ENCODE measurements at places on chromosomes 4 and X. TPM values are rescaled to one million over a fixed set of nuclear protein-coding genes. Genes with fewer than 3 reads are reported as not detected.

- no peak overlapping the region for H3K27ac ChIP-seq
- H3K4me3 ChIP-seq = no peak overlapping the region
- H3K36me3 ChIP-seq = no peaks in the 10 kb centered on the region
Observed at GRCh38 chr4:64156253-64156652, 253.0 kb downstream of the TECRL start.

ENAM gene
- not detected for total RNA-seq

DRP2 gene
- not detected for total RNA-seq

GRCh38 chrX:69131886-69132285 is 33.4 kb downstream of the PJA1 start:
- no peaks in the 10 kb centered on the region for H3K36me3 ChIP-seq
- DNase-seq = no peak
- H3K27me3 ChIP-seq = no peaks in the 10 kb centered on the region
- peaks cover 8% of the 10 kb centered on the region for H3K4me1 ChIP-seq

MCUB gene
- 18.9 TPM for total RNA-seq

CFI gene
- total RNA-seq = 20.2 TPM

SASH3 gene
- 58.6 TPM for total RNA-seq

DNA sequence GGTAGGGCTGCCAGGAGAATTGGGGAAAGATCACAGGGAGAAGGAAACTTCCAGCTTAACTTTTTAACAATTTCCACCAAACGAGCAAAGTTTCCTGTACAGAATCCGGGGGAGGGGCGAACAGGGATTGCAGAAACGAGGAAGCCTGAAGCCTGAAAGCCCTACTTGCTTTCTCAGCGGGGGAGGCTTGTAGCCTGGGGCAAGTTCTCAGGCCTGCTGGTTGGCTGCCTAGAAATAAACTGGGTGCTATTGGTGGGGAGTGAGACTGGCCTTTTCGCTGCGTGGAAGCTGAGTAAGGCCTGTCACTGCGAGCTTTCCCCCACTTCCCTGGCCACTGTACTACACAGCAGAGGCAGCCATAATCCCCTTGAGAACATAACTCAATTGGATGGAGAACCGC is 110.8 kb upstream of the ATP8A1 start:
- H3K27ac ChIP-seq = no peak overlapping the region
- no peak overlapping the region for H3K4me3 ChIP-seq
- H3K27me3 ChIP-seq = no peaks in the 10 kb centered on the region

GRCh38 chr4:86451560-86452330 is 91.9 kb upstream of the MAPK10 start:
- no peaks in the 10 kb centered on the region for H3K36me3 ChIP-seq
- H3K4me3 ChIP-seq = no peak overlapping the region
- no peaks in the 10 kb centered on the region for H3K4me1 ChIP-seq
- no peak overlapping the region for H3K27ac ChIP-seq

- H3K4me3 ChIP-seq = no peak overlapping the region
- H3K4me1 ChIP-seq = no peaks in the 10 kb centered on the region
- no peaks in the 10 kb centered on the region for H3K27me3 ChIP-seq
Observed at GRCh38 chrX:71846429-71846828, 64.2 kb upstream of the NHSL2 start.

COX7B2 gene
- not detected for total RNA-seq

ZMAT1 gene
- 6.9 TPM for total RNA-seq

SEC31A gene
- total RNA-seq = 230 TPM

DNA sequence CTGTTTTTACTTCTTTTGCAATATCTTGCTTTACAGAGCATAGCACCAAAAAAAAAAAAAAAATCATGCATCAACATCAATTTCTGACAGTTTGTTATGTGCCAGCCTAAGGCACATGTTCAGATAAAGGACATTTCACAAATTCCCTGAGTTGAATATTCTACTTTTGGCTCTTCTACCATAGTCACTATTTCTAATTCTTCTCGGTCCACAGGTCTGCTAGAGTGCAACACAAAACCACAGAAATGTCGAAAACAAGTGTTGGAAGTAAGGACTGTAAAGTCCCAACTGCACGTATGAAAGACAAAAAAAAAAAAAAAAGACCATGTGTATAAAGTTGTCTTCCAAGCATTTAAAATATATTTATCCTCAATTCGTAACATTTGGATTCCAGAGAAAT is 494.2 kb upstream of the INTU start:
- no peak for DNase-seq
- H3K4me1 ChIP-seq = no peaks in the 10 kb centered on the region
- no peaks in the 10 kb centered on the region for H3K27me3 ChIP-seq
- H3K4me3 ChIP-seq = no peak overlapping the region
- H3K36me3 ChIP-seq = no peaks in the 10 kb centered on the region

GRCh38 chr4:151417766-151418376 is 8.9 kb downstream of the FHIP1A start:
- no peaks in the 10 kb centered on the region for H3K36me3 ChIP-seq
- peak overlapping the region; percentile 3 for H3K27ac ChIP-seq
- DNase-seq = no peak
- H3K4me3 ChIP-seq = no peak overlapping the region

- H3K4me3 ChIP-seq = no peak overlapping the region
- H3K36me3 ChIP-seq = no peaks in the 10 kb centered on the region
- H3K27ac ChIP-seq = no peak overlapping the region
Observed at GRCh38 chrX:1264556-1264955, 4.1 kb upstream of the CSF2RA start.

DNA sequence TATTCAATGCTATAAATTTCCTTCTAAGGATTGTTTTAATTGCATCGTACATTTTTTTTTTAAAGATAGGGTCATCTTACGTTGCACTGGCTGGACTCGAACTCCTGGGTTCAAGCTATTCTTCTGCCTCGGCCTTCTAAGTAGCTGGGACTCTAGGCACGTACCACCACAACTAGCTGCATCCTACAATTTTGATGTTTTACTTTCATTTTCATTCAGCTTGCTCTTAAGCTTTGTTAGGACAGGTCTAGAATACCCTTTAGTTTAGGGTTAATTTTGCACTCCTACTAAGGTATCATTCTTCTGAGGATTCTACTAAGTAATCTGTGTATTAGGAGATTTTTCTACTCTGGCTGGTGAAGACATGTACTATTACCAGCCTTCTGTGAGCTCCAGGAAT is 50.2 kb upstream of the C1GALT1C1 start:
- H3K27me3 ChIP-seq = no peaks in the 10 kb centered on the region
- no peak overlapping the region for H3K4me3 ChIP-seq
- no peak for DNase-seq
- no peaks in the 10 kb centered on the region for H3K36me3 ChIP-seq

TENM3 gene
- total RNA-seq = 1.1 TPM

DNA sequence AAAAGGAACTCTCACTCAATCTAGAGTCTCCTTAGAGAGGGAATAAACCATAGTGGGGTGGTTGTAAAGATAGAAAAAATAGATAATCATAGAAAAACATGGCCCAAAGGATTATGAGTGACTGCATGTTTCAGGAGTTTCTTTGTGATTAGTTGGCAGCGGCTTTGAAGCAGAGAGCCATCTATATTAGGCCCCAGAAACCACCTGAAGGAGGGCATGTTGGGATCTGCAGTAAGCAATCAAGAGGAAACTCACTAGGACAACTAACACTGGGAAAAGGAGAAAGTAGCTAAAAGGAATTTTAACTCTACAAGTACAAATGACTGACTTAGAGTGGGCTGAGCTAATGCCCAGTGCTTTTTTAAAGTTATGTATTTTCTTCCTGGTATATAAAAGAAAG is 269.2 kb upstream of the NRK start:
- H3K27ac ChIP-seq = no peak overlapping the region
- no peaks in the 10 kb centered on the region for H3K27me3 ChIP-seq
- H3K4me3 ChIP-seq = no peak overlapping the region
- H3K4me1 ChIP-seq = no peaks in the 10 kb centered on the region
- DNase-seq = no peak
- H3K36me3 ChIP-seq = no peaks in the 10 kb centered on the region

- no peak for DNase-seq
- H3K36me3 ChIP-seq = no peaks in the 10 kb centered on the region
- no peak overlapping the region for H3K4me3 ChIP-seq
- no peaks in the 10 kb centered on the region for H3K27me3 ChIP-seq
- H3K27ac ChIP-seq = no peak overlapping the region
- no peaks in the 10 kb centered on the region for H3K4me1 ChIP-seq
Observed at GRCh38 chrX:13364230-13364857, 44.5 kb upstream of the ATXN3L start.

IRF2 gene
- total RNA-seq = 37.5 TPM

ALPK1 gene
- total RNA-seq = 22.7 TPM

GRCh38 chrX:15214588-15214987 is 55.3 kb downstream of the ASB9 start:
- H3K27ac ChIP-seq = no peak overlapping the region
- H3K4me1 ChIP-seq = no peaks in the 10 kb centered on the region
- H3K36me3 ChIP-seq = no peaks in the 10 kb centered on the region
- no peaks in the 10 kb centered on the region for H3K27me3 ChIP-seq
- no peak for DNase-seq

ITGB1BP2 gene
- total RNA-seq = 1.6 TPM

DNA sequence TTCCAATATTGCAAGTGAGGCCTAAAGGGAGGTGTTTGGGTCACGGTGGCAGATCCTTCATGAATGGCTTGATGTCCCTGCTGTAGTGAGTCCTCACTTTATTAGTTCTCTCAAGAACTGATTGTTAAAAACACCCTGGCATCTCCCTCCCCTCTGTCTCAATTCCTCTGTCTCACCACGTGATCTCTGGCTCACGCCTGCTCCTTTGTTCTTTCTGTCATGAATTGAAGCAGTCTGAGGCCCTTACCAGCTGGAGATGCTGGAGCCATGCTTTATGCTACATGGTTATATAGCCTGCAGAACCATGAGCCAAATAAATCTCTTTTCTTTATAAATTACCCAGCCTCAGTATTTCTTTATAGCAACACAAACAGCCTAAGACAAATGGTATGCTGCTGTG is 980.7 kb upstream of the GRIA3 start:
- no peaks in the 10 kb centered on the region for H3K27me3 ChIP-seq
- no peak for DNase-seq
- H3K4me3 ChIP-seq = no peak overlapping the region
- H3K36me3 ChIP-seq = no peaks in the 10 kb centered on the region
- H3K4me1 ChIP-seq = no peaks in the 10 kb centered on the region
- no peak overlapping the region for H3K27ac ChIP-seq

GRCh38 chrX:107849747-107850421 is 24.2 kb downstream of the MID2 start:
- no peak for DNase-seq
- H3K4me1 ChIP-seq = no peaks in the 10 kb centered on the region
- H3K4me3 ChIP-seq = no peak overlapping the region
- no peak overlapping the region for H3K27ac ChIP-seq
- no peaks in the 10 kb centered on the region for H3K36me3 ChIP-seq

STK32B gene
- total RNA-seq = 0.22 TPM

CYSLTR1 gene
- total RNA-seq = 7.0 TPM

- H3K4me1 ChIP-seq = no peaks in the 10 kb centered on the region
- H3K27ac ChIP-seq = no peak overlapping the region
- no peak overlapping the region for H3K4me3 ChIP-seq
- no peaks in the 10 kb centered on the region for H3K27me3 ChIP-seq
- no peaks in the 10 kb centered on the region for H3K36me3 ChIP-seq
Observed at GRCh38 chr4:122047456-122048425, 95.9 kb upstream of the TRPC3 start.

GRCh38 chrX:22542641-22543040 is 269.9 kb downstream of the CBLL2 start:
- H3K4me1 ChIP-seq = no peaks in the 10 kb centered on the region
- no peak for DNase-seq
- H3K27me3 ChIP-seq = no peaks in the 10 kb centered on the region
- H3K36me3 ChIP-seq = no peaks in the 10 kb centered on the region
- no peak overlapping the region for H3K4me3 ChIP-seq

GRCh38 chr4:151267822-151268535 is 9.0 kb upstream of the PRSS48 start:
- no peak overlapping the region for H3K27ac ChIP-seq
- no peak overlapping the region for H3K4me3 ChIP-seq
- no peak for DNase-seq
- no peaks in the 10 kb centered on the region for H3K27me3 ChIP-seq
- no peaks in the 10 kb centered on the region for H3K4me1 ChIP-seq

- H3K4me1 ChIP-seq = no peaks in the 10 kb centered on the region
- no peaks in the 10 kb centered on the region for H3K36me3 ChIP-seq
- H3K27ac ChIP-seq = no peak overlapping the region
- no peak overlapping the region for H3K4me3 ChIP-seq
- no peak for DNase-seq
Observed at GRCh38 chr4:134906404-134907023, 704.9 kb upstream of the PABPC4L start.

DNA sequence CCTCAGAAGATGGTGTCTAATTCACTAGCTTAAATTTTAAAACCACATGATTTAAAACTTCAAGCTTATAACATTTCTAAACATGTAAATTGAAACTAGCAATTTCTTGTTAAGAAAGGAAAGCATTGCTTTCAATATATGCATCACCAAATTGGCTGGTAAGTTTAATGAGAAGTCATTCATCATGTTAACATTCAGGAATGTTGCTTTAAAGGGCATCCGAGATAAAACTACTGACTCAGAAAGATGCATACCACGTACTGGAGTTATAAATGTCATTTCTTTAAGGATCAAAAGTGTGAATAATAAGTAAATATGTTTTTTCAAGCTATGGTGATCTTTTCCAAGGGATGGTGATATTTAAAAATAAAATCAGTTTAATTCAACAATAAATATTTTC is 83.3 kb upstream of the VCX2 start:
- no peak overlapping the region for H3K27ac ChIP-seq
- no peak overlapping the region for H3K4me3 ChIP-seq
- H3K27me3 ChIP-seq = no peaks in the 10 kb centered on the region
- H3K4me1 ChIP-seq = no peaks in the 10 kb centered on the region

GRCh38 chr4:52894443-52894842 is 32.3 kb downstream of the RASL11B start:
- H3K4me1 ChIP-seq = no peaks in the 10 kb centered on the region
- no peak overlapping the region for H3K4me3 ChIP-seq
- no peak overlapping the region for H3K27ac ChIP-seq
- H3K36me3 ChIP-seq = no peaks in the 10 kb centered on the region
- H3K27me3 ChIP-seq = no peaks in the 10 kb centered on the region

Data from upper lobe of left lung (tissue), 6 donors.